CD4-positive, CD25-positive, alpha-beta regulatory T cell (primary cell): ENCODE measurements at places on chromosomes 3 and 15. TPM values are rescaled to one million over a fixed set of nuclear protein-coding genes. Genes with fewer than 3 reads are reported as not detected.

KCNMB3 gene
- 0.65 TPM for polyA plus RNA-seq

SMAD6 gene
- not detected for polyA plus RNA-seq

GOLGA8T gene
- not detected for polyA plus RNA-seq

ACY1 gene
- 14.7 TPM for polyA plus RNA-seq

BTLA gene
- 3.8 TPM for polyA plus RNA-seq
